Psoas muscle (tissue), 8 donors: ENCODE measurements at places on chromosomes 12 and 14.

DNA sequence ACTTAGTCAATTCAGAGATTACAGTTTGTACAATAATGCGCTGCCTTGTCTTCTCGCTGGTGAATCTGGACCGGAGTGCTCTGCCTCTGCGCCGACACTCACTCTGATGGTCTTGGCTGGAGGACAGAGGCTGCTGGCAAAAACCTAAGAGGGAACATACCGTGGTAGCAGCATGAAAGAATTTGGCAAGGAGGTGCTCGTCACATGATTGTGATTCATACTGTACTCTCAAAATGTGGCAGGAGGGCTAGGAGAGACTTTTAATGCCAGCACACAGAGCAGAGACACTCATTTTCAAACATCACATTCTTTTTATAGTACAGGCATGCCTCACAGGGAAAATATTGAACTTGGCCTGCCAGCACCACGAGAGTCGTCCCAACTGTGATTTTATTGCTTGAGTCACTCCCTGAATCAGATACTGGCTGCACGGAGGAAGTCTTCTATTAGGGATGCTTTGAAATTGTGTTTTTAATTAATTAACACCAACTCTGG, 67.8 kb downstream of the HMGA2 start:
- DNase-seq, result peak; percentile 75

GRCh38 chr12:33588725-33589405, 149.2 kb upstream of the SYT10 start:
- no peak for DNase-seq

- no peak for DNase-seq
These were observed 7.8 kb upstream of the PHC1 start for GRCh38 chr12:8906266-8907180.

- DNase-seq, result no peak
These were observed 22.6 kb downstream of the GPHB5 start for GRCh38 chr14:63296060-63296563.

GRCh38 chr12:66020481-66020880, 110.1 kb downstream of the LLPH start:
- no peak for DNase-seq

DNA sequence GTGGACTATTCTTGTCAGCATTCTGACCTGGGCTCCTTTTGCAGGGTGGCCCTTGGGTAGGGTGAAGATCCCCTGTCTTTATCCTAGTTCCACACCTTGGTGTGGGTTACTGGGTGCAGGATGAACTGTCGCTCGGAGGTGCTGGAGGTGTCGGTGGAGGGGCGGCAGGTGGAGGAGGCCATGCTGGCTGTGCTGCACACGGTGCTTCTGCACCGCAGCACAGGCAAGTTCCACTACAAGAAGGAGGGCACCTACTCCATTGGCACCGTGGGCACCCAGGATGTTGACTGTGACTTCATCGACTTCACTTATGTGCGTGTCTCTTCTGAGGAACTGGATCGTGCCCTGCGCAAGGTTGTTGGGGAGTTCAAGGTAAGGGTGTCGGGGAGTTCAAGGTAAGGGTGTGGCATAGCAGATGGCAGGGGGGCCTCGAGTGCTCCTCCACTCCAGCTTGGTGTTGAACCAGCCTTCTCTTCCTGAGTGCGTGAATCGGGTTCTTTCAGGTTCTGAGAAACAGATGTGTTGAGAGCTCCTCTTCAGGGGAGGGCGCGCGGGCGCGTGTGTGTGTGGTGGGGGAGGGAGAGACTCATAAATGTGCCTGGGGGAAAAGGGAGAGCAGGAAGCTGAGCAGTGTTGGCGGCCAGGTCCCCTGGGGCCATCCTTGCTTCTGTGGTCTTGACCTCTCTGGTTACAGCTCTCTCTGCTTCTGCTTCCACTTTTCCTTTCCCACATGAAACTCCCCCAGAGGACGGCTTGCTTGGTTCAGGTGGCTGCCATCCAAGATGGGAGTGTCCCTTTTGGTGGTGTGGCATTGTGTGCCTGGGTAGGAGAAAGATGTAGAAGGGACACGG, 4.0 kb downstream of the ATG101 start:
- DNase-seq, result peak; percentile 35

DNA sequence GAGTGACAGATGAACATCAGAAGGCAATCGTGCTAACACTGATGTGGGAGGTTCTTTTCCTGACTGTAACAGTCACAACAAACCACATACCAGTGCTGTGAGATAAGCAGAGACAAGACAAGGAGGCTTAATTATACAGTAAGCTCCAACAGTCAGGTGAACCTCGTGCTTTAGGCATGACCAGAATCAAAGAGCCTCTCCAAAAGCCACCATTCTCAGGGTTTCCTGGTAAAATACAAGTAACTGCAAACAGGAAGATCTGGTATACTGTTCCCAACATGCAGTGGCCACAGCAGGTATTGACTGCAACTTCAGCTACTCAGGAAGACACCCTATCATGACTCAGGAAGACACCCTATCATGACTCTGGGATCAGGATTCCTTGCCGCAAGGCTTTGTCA, 47.3 kb upstream of the GTF2A1 start:
- no peak for DNase-seq

DNA sequence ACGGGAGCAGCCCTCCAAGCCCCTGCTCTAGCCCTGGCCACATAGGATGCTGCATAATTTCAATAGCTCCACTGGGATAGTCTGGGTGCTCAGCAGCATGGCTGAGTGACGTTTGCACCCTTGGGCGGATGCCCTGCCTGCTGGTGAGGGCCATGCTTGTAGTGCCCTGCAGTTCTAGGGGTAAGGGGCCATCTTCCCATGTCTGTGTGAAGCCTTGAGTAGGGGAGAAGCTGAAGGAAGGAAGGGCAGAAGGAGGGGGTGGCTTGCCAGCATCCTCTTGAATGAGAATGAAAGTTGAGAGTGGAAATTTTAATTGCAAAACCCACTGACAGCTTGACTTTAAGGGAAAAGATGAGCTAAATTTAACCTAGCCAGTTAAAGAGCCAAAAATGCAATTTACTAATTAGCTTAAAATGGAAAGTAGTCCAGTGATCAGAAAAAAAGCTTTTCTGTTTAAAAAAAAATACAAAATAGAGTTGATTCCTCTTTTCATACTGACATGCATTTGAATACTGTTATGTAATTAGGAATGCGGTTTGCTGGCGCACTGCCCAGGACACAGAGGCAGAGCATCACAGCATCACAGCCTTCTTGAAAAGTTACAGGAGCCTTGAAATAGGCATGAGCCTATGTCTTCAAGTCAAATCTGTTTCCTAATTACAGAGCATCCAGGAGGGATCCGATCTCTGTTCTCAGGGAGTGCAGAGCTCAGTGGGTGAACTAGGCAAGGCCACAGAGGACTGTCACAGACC, 18.5 kb upstream of the EML1 start:
- no peak for DNase-seq

DNA sequence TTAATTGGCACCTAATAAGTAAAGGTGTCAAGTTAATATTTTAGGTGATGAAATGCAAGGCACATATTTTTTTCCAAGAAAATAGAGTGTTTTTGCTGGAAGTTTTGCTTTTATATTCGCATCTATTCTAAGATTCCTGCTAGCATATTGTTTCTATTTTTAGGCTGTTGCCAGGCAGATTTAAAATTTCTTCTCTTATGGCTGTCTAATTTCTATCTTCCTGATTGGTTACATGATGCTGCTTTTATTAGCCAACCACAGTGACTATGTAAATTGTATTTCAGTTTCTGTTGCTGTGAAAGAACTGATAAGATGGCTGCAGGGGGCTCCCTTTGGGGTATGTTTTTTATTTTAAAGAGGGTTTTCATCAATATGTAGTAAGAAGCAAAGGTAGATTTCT, 42.7 kb downstream of the ATF7IP start:
- DNase-seq, result no peak

DNA sequence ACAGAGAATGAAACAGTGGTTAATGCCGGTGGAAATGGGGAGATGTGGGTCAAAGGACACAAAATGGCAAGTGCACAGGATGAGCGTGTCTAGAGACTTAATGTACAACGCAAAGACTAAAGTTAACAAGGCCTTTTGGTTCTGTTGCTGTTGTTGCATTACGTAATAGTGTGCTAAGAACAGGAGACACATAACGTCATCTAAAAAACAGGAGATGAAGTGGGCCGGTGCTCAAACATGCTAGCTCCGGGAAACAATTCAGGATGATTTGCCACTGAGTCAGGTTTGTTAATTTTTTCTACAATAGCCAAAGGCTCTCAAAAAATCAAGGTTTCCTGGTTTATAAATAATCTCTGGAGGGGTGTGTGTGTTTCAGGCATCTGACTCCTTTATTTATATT, 55.5 kb downstream of the ETV6 start:
- DNase-seq, result no peak

- no peak for DNase-seq
These were observed 34.1 kb downstream of the SLCO1A2 start for GRCh38 chr12:21300632-21301031.

GRCh38 chr14:36863271-36863670, 201.6 kb downstream of the PAX9 start:
- DNase-seq, result no peak

- no peak for DNase-seq
These were observed 24.9 kb downstream of the NAV3 start for GRCh38 chr12:77855548-77855947.

DNA sequence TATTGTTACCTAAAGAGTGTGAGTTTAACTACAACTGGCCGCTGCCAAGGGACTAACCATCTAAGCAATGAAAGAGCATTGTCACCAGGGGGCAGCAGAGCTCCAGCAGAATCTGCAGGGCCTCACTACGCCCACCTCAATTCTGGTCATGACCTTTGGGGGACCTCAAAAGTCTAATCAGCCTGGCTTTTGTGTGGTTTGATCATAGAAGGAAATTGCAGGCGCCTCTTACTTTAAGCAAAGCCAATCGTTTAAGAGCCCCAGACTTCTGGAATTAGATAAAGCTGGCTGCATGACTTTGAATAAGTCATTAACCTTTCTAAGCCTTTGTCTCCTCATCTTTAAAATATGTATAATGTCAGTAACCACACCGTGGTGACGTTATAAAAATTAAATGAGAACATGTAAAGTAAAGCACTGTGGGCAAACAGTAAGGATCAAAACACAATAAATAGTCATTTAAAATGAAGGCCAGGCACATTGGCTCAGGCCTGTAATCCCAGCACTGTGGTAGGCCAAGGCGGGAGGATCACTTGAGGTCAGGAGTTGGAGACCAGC, 58.6 kb downstream of the TBX3 start:
- DNase-seq, result no peak

GRCh38 chr12:12331244-12331771, 18.7 kb downstream of the MANSC1 start:
- DNase-seq, result no peak

- DNase-seq, result no peak
These were observed 128.1 kb upstream of the HMGA2 start for GRCh38 chr12:65696227-65696626.

DNA sequence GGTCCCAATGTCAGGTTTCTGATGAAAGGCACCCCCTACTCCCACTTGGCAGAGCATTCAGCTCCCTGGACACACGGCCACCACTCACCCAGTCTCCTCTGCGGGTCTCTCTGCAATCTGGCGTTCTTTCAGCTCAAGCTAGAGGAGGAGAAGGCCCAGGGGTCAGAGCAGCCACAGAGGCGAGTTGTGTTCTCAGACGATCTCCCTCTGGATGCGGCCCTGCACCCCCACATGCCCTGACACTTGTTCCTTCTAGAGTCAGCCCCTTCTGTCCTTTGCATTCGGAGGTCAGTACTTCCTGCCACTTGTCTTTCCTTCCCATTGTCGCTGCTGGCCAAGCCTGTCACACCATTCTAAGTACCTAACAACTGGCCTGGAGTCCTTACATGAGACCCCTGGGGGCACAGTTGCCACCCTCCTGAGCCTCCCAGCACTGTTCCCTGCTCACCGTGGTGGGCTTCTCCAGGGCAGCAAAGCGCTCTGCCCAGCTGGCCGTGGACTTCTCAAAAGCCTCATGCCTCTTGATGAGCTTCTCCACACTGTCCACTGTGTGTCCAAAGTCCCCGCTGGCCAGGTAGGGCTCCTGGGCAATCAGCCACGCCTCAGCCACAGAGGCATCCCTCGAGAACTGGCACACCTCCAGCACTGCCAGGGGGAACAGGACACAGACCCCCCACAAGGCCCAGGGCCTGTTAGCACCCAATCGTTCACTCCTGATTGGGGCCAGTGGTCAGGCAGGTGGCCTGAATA, 63.2 kb downstream of the PLEKHG3 start:
- no peak for DNase-seq

DNA sequence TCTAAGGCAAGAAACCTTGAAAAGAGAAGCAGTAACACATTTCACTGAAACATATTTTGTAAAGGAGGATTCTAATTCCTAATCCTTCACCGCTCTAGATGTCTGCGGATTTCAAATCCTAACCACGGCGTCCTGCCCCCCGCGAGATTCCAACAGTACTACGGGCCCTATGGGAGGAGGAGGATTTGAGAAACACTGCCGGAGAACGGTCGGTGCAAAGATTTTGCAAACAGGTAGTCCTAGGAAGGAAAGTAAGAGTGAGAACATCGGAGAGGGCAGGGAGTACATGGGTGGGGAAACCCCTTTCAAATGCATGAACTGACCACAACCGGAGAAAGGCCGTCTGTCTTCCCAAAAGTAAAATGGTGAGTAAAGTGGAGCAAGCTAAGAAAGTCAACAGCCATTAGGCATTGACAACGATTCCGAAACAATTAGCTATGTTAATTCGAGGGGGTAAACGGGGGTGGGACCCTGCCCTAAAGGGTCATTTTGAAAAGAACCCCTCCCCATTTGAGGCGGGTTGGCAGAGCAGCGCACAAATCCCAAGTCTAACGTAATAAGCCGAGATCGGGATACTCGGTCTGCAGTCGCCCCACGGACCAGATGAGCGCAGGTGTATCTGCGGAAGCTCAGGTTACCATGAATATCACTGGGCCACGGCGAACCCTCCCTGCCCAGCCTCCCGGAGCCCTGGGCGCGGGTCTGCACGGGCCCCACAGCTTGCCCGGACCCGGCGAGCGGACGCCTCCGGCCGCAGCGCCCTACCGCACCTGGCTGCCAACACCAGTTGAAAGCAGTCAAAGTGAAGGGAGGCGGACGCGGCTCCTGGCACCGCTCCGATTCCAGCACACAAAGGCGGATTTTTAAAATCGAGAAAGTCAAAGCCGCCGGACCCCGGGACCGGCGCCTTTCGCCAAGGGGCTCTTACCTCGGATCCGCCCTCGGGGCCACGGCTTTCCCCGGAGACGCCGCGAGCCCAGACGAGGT, 662 bp downstream of the EPS8 start:
- peak; percentile 50 for DNase-seq

GRCh38 chr12:95762123-95762785, 28.3 kb downstream of the NTN4 start:
- no peak for DNase-seq

- DNase-seq, result no peak
These were observed 74.9 kb downstream of the EPS8 start for GRCh38 chr12:15714256-15714655.

- DNase-seq, result no peak
These were observed 27.5 kb upstream of the DENND5B start for GRCh38 chr12:31618228-31619025.

- no peak for DNase-seq
These were observed 16.3 kb downstream of the MAP4K5 start for GRCh38 chr14:50516091-50516490.

GRCh38 chr14:71212683-71213107, 305.4 kb downstream of the PCNX1 start:
- no peak for DNase-seq

- DNase-seq, result no peak
These were observed 497.4 kb downstream of the NPAS3 start for GRCh38 chr14:33435911-33436689.
